ENCODE measurements at places on chromosomes 4 and X.
A peak's percentile ranks its signal among the peaks of the same experiment; 100 is the strongest.

DNA sequence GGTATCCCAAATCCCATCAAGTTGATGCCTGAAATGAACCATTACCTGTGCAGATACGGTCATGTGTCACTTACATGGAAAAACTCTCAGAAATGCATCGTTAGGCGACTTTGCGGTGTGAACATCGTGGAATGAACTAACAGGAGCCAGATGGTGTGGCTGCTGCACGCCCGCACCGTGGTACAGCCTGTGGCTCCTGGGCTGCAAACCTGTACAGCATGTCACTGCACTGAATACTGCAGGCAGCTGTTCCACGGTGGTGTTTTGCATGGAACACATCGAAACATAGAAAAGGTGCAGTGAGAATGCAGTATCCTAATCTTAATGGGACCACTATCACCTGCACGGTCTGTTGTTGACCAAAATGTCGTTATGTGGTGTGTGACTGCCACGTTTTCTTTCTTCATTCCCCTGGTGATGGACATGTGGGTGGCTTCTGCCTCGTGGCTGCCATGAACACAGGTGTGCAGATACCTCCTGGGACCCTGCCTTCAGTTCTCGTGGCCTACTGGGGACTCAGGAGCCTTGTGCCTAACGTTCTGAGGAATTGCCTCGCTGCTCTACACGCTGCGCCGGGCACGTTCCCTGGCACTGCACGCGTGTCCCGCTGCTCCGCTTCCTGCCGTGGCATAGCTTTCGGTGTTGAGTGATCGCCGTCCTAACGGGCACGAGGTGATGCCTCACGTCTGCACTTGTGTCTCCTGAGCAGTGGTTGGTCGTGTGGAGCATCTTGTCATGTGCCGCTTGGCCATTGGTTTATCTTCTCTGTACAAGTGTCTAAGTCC, 18.5 kb downstream of the MAEA start:
- DNase-seq, result no peak

GRCh38 chrX:87664381-87664780, 146.8 kb downstream of the KLHL4 start:
- no peak for DNase-seq

DNA sequence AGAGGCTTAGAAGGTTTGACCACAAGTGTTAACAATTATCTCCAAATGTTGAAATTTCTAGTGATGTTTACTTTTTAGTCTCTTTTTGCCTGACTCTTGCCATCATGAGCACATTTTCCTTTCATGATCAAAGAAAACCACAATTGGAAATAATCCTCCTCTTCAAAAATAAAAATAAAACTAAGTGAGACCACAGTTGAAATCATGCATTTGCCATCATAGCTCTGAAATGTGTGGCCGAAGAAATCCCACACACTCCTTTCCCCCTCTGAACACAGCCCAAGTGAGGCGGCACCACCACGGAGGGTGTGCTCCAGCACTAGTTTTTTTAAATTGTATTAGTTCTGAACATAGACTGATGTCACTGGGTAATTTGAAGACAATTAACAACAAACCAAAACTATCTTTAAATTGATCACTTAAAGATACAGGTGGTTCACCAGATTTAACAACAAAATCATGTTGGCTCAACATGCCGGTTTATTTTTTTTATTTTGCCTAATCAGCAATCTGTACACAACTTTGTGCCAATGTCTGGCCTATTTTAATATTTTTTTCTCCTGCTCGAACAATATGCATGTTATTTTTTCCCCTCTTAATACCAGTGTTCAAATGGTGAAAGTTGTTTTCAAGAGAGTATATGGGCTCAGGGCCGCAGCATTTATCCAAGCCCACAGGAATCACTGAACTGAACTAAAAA, 17.6 kb downstream of the APBB2 start:
- DNase-seq, result no peak

DNA sequence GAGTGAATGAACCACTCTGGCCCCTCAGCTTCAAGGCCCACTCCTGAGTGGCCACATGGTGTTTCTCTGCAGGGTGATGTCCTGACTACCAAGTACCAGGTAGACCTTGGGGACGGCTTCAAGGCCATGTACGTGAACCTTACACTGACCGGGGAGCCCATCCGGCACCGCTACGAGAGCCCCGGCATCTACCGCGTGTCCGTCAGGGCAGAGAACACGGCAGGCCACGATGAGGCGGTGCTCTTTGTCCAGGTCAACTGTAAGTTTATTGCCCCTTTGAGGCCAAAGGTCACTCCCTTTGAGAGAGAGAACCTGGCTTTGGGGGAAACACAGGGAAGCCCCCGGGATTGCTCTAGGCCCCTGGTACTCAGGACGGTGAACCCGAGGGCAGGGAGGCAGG, 216.0 kb downstream of the AFAP1 start:
- no peak for DNase-seq

- peak; percentile 5 for DNase-seq
Measured at GRCh38 chrX:30653415-30654131, at the start of gene GK. GK (plus strand) TSS chrX:30653423; CDS start chrX:30653538, 115 bp downstream.

DNA sequence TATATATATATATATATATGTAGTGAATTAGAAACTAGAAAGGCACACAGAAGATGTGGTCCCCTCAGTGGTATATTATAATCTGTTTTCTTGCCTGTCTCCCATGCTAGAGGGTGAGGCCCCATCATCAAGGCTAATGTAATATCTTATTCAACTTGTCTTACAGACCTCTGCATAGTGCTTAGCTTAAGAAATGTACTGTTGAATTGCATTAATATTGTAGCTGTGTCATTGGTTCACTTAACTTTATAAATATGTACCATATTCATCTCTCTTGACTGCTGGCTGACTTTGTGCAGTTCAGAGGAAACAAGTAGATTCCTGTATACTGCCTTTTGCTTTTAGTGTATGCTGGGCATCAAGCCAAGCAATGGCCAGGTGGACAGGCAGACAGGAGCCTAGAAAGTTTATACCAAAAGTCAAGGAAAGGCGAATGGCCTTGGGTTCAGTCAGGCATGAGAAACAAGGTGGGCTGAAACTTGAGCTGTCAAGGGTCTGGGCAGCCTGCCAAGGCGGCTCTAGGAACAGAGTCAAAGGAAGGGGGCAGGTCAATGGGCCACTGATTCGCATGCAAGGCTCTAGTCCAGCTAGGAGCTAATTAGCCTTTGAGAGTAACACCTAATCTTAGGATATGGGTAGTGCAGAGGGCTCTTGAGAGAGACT, 78.8 kb upstream of the LEF1 start:
- no peak for DNase-seq

Measured in stimulated activated CD4-positive, alpha-beta T cell treated with anti-CD3 and anti-CD28 coated beads, TNF-alpha, amount 100 ng/mL, for 1 hour (primary cell).